ENCODE measurements at places on chromosomes 5 and 9.

- DNase-seq = no peak
Observed at GRCh38 chr5:95631255-95631958, 11.5 kb downstream of the GPR150 start.

DNA sequence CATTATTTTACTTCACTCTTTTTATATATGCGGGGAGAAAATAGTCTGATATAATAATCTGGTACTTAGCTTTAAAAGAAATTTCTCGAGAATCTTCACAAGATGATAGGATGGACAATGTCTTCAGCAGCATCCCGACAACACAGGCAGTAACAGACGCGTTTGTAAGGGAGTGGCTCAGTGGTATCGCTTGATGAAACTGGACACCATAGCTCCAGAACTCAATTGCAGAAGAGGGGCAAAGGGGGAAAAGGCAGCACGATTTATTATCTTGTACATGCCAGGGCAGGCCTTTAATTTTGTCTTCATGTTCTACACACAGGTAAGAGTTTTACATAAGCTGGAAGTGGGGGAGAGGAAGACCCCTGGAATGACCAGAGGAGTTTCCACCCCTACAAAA is 15.7 kb downstream of the IL4 start:
- DNase-seq = no peak

DNA sequence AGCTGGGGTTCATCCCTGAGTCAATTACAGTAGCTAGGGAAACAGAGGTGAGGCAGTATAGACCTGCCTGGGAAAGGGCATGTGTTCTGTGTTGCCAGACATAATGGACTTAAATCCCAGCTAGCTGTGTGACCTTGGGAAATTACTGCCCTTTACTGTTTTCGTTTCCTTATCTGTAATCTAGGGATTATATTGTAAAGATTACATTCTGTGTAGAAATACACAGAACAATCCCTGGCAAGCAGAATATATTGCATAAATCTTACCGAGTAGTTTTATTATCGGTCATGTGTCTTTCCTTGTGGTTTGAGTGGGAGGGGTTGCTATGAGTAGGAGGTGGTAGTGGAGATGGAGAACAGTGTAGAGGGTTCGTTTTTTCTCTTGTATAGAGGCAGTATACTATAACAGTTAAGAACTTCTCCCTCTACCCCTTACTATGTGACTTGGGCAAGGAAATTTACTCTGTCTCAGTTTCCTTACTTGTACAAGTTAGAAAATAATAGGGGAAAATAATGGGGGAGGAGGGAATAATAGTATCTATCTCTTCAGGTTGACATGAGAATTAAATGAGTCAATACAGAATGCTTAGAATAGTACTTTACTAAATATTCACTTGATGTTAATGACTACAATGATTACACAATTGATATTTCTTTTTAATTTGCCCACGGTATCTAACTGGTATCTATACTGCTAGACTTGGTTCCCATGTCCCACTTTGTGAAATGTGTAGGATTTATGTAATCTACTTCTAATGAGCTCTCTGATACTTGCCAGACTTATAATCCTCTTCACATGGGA is 7.1 kb upstream of the DMXL1 start:
- no peak for DNase-seq

- DNase-seq = no peak
Observed at GRCh38 chr5:142357469-142358090, 32.8 kb upstream of the SPRY4 start.

DNA sequence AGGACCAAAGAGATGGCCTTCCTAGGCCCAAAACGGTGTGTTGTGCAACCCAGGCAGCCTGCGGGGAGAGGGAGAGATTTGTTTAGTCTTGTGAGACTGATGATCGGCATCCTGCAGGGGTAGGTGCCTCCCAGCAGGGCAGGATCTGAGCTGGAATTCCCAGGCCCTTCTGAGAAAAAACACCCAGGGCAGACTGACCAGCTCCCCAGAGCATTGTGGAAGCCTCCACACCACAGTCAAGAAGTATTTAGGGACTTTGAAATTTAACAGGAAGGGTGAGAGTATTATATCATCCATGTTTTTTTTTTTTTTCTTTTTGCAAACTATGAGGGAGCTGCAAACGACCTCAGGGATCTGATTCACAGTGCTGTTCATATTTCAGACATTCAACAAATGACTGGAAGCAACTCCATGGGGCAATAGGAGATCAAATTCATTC is 104.5 kb upstream of the LHFPL2 start:
- no peak for DNase-seq

DNA sequence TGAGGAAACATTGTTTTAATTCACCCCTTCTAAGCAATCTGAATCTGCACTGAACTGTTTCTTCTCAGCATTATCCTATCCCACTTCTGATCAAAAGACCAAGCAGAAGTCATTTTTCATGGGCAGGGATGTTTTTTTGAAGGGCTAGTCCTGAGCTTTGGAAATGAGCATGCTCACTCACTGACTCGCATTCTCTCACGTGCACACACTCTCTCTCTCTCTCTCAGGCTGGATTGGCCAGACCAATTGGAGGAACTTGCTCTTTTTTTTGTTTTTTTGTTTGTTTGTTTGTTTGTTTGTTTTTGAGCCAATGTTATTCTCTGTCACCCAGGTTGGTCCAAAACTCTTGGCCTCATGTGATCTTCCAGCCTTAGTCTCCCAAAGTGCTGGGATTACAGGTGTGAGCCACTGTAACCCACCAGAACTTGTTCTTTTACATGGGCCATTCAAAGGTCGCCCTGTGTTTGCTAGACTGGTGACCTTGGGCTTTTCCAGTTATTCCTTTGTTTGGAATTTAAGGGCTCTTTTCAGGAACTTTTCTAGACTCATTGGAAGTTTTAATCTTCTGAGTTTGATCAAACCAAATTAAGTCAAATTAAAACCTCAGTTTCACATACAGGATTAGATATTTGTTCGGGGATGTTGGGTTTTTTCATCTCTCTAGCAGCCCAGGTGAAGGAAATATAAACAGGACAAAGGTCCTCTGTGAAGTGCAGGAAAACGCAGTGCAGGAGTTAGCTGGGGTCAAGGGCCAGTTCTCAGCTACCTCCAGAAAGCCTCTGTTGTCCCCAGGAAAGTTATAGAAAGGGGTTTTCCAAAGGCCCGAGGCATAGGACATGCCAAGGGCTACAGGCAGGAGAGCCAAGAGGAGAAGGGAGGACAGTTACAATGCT is 13.1 kb downstream of the FAXDC2 start:
- no peak for DNase-seq

- no peak for DNase-seq
Observed at GRCh38 chr9:88933607-88934379, 57.5 kb upstream of the S1PR3 start.

GRCh38 chr5:99004960-99005359 is 76.2 kb upstream of the CHD1 start:
- no peak for DNase-seq

GRCh38 chr5:53642061-53642460 is 81.6 kb downstream of the NDUFS4 start:
- DNase-seq = no peak

GRCh38 chr5:174159327-174160114 is 114.0 kb downstream of the NSG2 start:
- peak; percentile 82 for DNase-seq

GRCh38 chr5:72559866-72560766 is 52.9 kb upstream of the ZNF366 start:
- no peak for DNase-seq

Measured in SW 1271 (cell line).